ENCODE measurements at places on chromosomes 13 and 19.
A peak's percentile ranks its signal among the peaks of the same experiment; 100 is the strongest.

GRCh38 chr13:36313047-36313969 lies 15.7 kb upstream of the CCDC169 start:
- no peak for DNase-seq

DNA sequence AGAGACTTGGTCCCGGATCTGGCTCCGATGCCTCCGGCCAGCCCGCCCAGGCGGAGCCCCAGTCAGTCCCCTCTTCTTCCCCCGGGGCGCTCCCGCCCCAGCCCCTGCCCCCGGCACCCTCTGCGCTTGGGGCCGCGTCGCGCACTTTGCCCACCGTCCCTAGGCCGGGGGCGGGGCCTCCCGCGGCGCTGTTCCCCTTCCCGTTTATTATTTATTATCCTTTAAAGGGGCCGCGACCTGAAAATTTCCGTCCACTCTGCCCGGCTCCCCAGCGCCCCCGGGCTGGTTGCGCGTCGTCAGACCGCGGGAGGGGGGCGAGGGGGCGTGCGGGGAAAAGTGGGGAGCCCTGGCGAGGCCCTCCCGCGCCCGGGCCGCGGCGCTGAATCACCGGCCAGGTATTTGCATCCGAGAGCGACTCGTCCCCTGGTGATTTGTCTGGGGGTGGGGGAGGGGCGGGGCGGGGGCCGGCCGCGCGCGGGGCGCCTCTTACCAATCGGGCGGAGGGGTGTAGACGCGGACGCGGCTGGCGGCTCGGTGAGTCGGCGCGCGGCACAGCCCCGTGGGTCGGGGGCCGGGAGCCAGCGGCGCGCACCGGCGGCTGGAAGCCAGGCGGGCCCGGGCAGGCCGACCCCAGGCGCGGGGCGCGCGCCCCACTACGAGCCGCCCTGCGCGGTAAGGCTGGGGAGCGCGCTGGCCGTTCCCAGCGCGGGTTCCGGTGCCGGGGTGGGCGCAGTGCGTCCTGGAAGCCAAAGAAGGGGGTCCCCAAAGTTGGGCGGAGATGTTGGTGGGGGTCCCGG lies at the start of gene ARID3A:
ARID3A (plus strand) TSS at position 510 of the 797 bp plus-strand sequence. CDS start 3,494 bp downstream, outside the sequence.
- peak; percentile 92 for DNase-seq

DNA sequence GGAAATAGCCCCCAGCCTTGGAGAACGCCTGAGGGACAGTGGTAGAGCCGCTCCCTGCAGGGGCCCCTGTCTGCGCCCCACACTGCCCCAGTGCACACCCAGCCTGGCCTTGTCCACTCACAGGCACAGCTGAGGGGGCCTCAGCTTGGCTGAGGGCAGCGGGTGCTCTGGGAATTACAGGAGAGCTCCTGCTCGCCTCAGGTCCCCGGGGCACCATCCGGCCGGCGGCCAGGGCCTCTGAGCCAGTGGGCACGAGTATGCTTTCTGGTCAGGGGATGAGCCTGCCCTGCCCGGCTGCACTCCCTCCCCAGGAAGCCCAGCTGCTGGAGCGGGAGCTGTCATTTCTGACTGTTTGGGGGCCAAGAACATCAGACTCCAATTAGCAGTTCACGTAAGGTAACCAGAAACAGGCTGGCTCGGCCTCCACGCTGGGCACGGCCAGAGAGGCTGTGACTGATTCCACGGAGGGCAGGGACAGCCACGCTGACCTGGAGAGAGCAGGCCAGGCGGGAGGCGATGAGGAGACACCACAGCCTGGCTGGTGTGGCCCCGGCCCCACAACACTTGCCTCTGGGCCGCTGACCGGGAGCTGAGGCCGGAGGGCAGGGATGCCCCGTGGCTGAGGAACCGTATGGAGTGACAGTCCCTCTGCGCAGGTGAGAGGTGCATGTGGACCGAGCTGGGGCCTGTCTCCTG lies 15.4 kb downstream of the CEBPG start:
- DNase-seq: no peak

DNA sequence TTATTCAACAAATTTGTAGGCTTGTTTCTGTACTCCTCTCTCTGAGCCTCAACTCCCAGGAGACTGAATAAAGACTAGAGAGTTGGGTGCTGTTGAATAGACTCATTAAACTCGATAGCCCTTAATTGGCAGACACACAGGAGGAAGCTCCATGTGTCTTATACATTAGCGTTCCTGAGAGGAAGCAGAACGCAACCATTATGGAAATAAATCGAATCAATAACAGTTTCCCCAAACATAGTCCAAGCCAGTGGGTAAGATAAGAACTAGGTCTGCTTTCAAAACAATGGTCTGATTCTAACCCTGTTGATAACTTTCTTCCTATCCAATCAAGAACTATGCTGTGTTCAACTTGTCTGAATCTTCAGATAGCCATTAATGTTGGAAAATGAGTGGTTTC lies 118.1 kb upstream of the FNDC3A start:
- DNase-seq: no peak

GRCh38 chr13:27338816-27339215 lies 68.2 kb downstream of the RASL11A start:
- DNase-seq: peak; percentile 45

DNA sequence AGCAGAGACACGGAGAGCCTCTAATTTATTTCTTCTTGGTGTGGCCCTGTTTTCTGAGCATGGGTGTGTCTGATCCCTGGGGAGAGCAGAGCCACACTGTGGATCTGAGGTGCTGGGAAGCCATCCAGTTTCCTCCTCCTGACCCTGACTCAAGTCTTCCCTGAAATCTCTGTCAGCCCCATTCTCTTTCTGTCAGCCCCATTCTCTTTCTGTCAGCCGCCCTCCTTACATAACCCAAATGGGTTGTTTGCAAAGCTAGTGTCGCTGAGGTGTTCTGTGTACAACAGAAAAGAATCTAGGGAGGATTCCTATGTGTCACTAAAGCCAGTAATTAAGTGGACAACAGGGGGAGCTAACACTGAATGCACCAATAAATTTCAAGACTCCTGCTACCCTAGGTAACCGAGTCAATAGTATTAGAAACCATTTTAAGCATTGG lies 50.2 kb downstream of the LRCH1 start:
- DNase-seq: peak; percentile 48

DNA sequence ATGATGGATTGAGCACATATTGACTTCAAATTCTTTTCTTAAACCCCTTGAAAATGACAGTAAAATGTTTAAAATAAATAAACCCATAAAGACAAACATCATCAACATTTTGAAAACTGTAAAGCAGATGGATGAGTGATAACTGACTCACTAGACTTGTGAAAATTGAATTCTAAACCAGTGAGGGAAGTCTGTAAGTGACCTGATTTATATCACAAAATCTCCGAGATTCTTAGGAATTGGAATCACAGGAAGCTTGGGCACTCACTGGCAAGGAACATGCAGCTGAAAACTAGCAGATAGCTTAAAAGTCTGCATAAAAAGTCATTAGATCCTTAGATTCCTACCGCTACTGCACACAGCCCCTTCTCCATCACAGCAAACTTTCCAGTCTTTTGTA lies 51.3 kb upstream of the TSC22D1 start:
- no peak for DNase-seq

GRCh38 chr19:1807695-1808394 lies 4.2 kb downstream of the ATP8B3 start:
- no peak for DNase-seq

GRCh38 chr13:40194224-40194806 lies 472.1 kb downstream of the FOXO1 start:
- no peak for DNase-seq

- DNase-seq: no peak
Measured at GRCh38 chr19:18798384-18799352, 7.6 kb upstream of the COMP start.

- no peak for DNase-seq
Measured at GRCh38 chr13:48000559-48001113, 437 bp downstream of the SUCLA2 start.

GRCh38 chr13:44142540-44142867 lies 231.1 kb upstream of the SERP2 start:
- DNase-seq: no peak

DNA sequence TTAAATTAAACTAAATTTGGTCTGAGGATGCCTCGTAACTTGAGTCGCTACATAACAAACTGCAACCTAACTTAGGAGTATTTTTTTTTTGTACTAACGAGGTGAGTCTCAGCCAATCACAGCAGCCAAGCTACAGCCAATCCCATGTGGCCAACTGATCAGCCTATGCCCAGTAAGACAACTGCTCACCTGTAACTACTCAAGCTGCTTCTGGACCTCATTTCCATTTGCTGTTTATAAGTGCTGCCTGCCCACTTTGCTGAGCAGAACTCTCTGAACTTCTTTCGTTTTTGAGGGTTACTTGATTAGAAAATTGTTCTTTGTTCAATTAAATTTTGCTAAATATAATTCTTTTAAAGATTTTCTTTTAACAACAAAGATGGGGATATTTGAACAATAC lies 3.8 kb downstream of the CPB2 start:
- no peak for DNase-seq

- peak; percentile 64 for DNase-seq
Measured at GRCh38 chr13:94480672-94481145, 1.2 kb upstream of the DCT start.

GRCh38 chr13:109212650-109213049 lies 573.7 kb downstream of the IRS2 start:
- peak; percentile 31 for DNase-seq

- DNase-seq: no peak
Measured at GRCh38 chr13:53005626-53006025, 23.0 kb upstream of the OLFM4 start.

DNA sequence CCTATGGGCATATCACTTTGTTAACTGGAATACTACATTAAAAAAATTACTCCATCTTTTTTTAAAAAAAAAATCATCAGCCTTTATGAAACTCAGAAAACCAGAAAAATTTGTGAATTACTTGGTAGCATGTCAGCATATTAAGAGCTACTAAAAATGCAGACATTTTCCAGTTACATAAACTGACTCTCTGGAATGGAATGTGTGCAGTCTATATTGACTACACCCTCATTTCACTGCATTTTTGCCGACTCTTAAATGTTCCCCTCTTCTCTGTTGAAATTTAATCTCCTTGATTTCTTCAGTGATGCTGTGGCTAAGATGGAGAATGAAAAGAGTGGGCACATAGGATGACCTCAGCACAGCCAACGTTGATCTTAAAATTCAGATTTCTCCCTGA lies 393.8 kb downstream of the ITGBL1 start:
- DNase-seq: no peak
